ENCODE measurements at places on chromosomes 2 and 18. TPM values are rescaled to one million over a fixed set of nuclear protein-coding genes. Genes with fewer than 3 reads are reported as not detected.

The PPP1R1C gene
- 2.7 TPM for polyA plus RNA-seq

The C2orf78 gene
- not detected for polyA plus RNA-seq

The KCNE4 gene
- polyA plus RNA-seq, result 12.8 TPM

DNA sequence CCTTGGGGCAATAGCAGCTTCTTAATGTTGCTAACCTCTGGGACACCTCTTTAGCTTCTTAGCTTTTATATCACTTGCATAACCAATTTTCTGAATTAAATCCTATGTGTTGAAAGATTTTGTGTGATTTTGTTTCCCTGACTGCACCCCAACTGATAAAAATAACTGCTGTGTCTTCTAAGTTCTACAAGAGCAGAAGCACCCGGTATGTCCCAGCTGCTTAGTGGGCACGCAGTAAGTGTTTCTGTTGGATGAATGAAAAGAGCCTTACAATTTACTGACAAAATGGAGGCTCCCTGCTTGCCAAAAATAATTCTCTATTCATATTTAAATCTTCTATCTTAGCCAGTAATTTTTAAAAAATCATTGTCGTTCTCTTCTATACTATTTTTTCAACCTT is 53.1 kb upstream of the GALNT5 start:
- no peak for DNase-seq

- no peak for DNase-seq
Observed at GRCh38 chr2:96423291-96423690, 81.9 kb downstream of the NEURL3 start.

- no peak for DNase-seq
Observed at GRCh38 chr2:627340-627709, 49.9 kb downstream of the TMEM18 start.

DNA sequence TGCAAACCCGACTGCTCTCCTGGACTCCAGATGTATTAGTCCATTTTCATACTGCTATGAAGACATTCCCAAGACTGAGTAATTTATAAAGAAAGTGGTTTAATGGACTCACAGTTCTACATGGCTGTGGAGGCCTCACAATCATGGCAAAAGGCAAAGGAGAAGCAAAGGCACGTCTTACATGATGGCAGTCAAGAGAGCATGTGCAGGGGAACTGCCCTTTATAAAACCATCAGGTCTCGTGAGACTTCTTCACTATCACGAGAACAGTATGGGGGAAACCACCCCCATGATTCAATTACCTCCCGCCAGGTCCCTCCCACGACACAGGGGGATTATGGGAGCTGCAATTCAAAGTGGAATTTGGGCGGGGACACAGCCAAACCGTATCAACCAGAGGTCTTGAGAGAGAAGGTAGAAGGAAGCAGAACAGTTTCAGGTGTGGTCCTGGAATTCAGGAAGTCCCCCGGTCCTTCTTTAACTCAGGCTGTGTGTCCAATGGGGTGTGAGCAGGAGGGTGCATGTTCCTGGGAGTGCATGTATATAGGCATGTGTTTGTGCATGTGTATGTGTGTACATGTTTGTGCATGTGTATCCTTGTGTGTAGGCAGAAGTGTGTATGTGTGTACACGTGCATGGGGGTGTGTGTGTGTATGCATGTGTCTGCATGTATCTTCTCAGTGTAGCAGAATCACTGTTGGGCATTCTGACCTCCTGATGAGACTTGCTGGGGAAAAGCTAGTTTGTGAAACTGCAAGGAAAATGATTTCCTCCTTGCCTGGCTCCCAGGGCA is 46.2 kb downstream of the GREB1 start:
- no peak for DNase-seq

- no peak for DNase-seq
Observed at GRCh38 chr2:9276901-9277451, 70.4 kb downstream of the ASAP2 start.

DNA sequence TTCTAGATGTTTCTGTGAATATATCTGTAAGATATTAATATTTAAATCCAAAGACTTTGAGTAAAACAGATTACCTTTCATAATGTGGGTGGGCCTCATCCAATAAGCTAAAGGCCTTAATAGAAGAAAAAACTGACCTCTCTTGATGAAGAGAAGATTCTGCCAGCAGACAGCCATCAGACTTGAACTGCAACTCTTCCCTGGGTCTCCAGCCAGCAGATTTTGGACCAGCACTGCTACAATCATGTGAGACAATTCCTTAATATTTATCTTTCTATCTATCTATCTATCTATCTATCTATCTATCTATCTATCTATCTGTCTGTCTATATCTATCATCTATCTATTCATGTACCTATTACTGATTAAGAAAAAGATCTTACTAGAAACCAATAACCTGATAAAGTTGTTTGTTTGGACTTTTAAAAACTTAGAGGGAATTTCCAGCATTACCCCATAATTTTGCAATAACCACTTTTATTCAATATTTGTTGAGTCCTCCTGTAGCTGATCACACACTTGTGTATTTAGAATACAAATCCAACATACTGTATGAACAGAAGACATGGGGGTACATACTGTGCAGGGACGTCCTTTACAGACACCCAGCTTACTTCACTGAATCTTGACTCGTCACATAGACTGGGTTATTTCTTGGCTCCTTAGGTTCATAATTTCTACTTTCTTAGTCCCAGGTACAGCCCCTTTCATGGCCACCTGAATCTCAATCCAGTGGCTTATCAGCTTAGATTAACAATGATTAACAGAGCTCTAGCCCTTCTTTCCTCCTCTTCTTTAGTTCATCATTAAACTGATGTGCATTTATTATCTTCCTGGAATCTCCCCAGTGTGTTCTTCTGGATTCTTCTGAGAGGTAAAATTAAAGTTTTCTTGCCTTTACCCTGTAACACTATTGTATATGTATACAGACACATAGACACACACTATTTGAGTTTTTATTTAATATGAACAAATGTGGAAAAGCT is 27.2 kb upstream of the STAT4 start:
- no peak for DNase-seq

GRCh38 chr2:222450021-222450420 is 25.7 kb downstream of the SGPP2 start:
- DNase-seq, result no peak

GRCh38 chr2:64525317-64525613 is 1.1 kb downstream of the AFTPH start:
- peak; percentile 12 for DNase-seq

DNA sequence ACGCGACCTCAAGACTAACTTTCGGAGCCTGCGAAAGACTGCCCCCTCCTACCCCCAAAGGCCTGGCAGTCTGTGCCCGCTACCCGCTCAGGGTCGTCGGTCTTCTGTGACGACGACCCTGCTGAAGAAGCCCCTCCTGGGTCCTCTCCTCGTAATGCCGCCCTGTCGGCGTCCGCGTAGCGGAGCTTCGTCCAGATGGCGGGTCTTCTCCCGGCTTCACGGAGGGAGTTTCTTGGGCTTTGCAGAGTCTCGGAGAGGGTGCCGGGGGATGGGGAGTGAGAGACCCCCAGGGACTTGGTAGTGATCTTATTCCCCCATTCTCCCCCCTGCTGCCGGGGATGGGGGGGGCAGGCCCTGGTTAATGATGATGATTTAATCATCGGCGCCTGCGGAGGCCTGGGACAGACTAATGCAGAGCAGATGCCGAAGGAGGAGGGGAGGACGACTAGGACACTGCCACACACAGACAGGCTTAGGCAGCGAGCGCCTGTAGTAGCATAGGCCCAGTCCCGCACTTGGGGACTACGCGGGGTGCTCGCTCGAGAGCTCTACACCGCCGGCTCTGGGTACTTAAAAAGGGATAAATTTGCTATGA is 528 bp upstream of the PCGF1 start:
- no peak for DNase-seq

GRCh38 chr2:75465317-75465984 is 95.3 kb downstream of the EVA1A start:
- DNase-seq, result peak; percentile 28

DNA sequence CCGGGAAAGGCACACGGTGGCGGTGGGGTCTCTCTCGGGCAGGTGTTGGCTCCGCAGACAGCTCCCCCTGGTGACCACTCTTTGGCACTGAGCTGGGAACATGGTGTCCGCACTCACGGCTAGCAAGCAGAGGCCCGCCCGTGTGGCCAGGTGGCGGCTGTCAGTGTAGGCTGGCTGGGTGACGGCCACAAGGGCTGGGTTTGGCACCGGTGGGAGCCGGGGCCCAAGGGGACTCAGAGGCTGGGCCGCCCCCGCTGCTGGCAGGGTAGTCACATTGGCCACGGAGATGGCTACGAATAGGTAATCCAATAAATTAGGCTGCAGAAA is 1071.7 kb downstream of the RPIA start:
- DNase-seq, result no peak

- DNase-seq, result no peak
Observed at GRCh38 chr2:29117636-29118303, 2.6 kb downstream of the CLIP4 start.

- DNase-seq, result no peak
Observed at GRCh38 chr2:182406221-182406620, 20.6 kb downstream of the PDE1A start.

GRCh38 chr2:222334914-222335313 is 36.1 kb upstream of the PAX3 start:
- no peak for DNase-seq

GRCh38 chr2:85213901-85214512 is 80.8 kb downstream of the TCF7L1 start:
- peak; percentile 46 for DNase-seq

GRCh38 chr2:1811971-1812350 is 67.6 kb upstream of the PXDN start:
- DNase-seq, result no peak

- DNase-seq, result no peak
Observed at GRCh38 chr18:67621906-67622305, 105.4 kb upstream of the DSEL start.

DNA sequence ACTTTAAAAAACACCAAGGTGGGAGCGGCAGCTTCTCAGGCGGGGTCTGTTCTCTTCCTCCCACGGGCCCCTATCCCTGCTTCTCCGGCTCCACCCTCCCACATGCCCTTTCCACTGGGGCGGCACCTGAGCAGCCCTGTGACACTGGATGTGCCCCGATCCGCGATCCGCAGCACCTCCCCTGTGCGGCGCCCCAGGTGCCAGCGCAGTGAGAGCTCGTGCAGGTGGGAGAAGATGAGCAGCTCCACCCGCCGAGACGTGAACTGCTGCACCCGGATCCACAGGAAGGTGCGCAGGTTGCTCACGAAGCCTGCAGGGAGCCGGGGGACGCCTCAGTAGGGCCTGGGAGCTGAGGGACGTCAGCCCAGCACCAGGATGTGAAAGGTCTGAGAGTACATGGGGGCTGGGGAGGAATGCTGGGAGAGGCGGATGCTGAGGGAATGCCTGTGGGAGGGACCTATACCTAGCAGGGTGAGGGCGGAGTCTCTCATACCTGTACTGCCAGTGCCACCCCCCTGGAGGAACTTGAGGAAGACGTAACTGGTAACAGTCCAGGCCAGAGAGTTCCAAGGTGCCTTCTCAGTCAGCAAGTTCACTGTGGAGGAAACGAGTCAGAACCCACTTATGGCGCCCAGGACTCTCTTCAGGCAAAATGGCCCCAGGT is 2.8 kb downstream of the ABCB6 start:
- DNase-seq, result no peak

DNA sequence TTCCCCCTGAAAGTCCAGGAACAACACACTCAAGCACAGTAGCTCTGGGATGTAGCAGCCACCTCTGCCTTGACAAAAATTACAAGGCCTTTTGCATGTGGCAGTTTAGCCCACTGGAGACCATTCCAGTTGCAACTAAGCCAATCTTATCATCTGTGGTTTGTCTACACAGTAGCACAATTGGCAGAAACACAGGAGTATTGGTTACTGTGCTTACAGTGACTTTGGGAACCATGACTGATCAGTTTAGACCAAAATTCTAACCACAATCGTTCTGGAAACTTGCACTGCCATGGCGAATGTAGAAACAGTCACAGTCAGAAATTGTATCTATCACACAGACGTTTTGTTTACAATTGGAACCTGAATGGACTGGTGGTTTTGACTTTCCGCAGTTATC is 403.7 kb upstream of the MEIS1 start:
- no peak for DNase-seq

DNA sequence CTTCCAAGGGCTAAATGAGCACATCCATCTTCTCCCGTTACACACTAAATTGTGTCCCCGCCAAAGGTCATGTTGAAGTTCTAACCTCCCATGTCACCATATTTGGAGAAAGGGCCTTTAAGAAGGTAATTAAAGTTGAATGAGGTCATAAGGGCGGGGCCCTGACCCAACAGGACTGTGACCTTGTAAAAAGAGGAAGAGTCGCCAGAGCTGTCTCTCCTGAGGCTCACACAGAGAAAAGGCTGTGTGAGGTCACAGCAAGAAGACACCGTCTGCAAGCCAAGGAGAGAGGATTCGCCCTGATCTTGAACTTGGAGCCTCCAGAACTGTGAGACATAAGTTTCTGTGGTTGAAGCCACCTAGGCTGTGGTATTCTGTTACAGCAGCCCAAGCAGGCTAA is 24.1 kb downstream of the TRABD2A start:
- DNase-seq, result no peak

GRCh38 chr2:11416186-11416585 is 49.8 kb downstream of the E2F6 start:
- DNase-seq, result no peak

DNA sequence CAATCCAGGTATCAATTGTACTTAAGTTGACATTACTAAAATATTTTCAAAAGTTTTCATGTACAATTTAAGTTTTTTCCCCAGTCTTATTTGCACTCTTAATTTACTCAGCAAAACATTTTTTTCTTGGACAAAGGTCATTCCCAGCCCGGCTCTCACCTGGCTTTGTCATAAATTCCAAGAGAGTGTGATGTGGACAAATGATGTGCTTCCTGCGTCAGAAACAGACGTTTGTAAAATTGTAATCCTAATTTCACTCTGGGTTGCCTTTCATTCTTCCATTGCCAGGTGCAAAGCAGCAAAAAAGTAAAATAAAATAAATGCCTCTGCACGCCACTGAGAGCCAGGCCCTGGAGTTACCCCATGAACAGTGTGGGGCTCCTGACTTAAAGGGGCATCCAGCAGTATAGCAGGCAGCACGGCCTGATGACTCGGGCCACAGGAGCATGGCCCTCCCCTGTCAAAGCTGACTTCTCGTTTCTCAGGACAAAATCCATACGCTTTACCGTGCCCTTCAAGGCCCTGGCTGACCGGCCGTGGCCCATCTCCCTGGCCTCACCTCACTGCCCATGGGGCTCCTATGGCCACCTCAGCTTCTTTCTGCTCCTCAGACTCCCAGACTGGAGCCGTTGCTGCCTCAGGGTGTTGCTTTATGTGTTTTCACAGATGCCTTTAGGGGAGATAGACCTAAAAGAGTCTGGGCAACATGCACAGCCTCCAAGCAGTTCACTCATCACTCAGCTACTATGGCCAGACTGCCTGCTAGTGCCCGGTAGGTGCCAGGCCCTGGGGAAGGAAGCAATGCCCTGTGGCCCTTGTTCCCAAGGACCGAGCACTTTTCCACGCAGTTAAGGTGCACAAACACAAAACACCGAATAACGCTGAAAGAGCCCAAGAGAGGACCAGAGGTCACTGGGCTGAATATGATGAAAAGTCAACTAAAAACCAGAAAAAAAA is 7.6 kb upstream of the TMEM185B start:
- no peak for DNase-seq

DNA sequence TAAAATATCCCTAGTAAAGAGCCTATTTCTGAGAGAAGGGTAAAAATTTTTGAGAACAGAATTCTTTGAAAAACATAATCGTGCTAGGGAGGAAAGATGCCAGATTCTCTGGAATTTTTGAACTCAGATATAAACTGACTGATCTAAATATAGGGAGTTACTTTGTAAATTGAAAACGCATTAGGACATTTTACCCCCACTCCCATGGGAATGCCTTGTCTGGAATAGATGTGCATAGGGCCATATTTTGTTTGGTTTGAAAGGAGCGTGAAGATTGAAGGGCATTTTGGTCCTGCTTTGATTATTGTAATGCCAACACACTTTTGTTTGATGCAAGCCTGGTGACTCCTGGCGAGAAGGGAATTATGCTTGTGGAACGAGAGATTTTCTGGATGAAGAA is 158.7 kb upstream of the DPP10 start:
- no peak for DNase-seq

All from renal cortex interstitium (tissue), 15 donors.